Muscle of arm (tissue), 14 donors: ENCODE measurements at places on chromosomes 1 and 21.

DNA sequence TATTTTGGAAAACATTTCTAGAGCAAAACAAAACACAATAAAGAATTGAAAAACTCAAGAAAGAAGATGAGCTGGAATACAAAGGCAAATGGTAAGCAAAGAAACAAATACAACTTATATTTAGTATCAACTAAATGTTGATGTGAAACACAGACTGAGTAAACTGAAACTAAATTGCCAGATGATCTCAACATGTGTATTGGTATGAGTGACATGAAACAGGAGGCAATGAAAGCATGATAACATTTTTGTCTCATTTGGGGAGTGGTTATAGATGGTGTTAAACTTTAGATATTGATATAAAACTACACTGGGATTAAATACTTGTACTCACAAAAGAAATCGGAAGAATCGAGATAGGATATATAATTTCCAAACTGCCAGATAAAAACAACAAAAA lies 805.6 kb upstream of the CXADR start:
- DNase-seq, result no peak

DNA sequence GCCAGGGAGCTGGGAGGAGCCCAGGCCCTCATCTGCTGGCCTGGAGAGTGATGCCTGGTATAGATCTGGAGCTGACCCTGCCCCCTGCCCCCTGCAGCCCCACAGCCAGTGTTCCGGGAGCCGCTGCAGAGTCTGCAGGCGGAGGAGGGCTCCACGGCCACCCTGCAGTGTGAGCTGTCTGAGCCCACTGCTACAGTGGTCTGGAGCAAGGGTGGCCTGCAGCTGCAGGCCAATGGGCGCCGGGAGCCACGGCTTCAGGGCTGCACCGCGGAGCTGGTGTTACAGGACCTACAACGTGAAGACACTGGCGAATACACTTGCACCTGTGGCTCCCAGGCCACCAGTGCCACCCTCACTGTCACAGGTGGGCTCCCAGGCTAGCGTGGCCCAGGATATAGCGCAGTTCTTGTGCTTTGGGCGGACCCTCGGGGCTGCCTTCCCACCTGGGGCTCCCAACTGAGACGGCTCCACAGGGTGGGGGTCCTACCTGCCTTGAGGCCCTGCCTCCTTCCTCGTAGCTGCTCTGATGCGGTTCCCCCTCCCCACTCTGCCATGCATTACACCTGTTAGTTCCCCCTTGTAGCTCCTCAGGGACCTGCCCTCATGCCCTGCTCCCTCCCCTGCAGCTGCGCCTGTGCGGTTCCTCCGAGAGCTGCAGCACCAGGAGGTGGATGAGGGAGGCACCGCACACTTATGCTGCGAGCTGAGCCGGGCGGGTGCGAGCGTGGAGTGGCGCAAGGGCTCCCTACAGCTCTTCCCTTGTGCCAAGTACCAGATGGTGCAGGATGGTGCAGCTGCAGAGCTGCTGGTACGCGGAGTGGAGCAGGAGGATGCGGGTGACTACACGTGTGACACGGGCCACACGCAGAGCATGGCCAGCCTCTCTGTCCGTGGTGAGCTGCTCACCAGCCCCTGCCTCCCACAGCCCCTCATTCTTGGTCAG lies 98.7 kb downstream of the OBSCN start:
- no peak for DNase-seq

DNA sequence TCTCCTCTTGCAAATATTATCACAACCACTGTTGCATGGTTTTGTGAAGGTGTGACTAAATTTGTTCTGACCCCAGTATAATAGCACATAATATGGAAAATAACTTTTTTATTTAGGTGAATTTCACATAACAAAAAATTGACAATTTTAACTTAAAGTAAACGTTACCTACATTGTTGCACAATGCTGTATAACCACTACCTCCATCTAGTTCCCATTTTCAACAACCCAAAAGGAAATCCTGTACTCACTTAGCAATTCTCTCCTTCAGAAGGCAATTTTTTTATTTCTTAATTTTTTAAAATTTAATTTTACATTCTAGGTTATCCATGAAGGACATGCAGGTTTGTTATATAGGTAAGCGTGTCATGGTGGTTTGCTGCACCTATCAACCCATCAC lies 95.2 kb downstream of the KCNJ6 start:
- DNase-seq, result no peak

DNA sequence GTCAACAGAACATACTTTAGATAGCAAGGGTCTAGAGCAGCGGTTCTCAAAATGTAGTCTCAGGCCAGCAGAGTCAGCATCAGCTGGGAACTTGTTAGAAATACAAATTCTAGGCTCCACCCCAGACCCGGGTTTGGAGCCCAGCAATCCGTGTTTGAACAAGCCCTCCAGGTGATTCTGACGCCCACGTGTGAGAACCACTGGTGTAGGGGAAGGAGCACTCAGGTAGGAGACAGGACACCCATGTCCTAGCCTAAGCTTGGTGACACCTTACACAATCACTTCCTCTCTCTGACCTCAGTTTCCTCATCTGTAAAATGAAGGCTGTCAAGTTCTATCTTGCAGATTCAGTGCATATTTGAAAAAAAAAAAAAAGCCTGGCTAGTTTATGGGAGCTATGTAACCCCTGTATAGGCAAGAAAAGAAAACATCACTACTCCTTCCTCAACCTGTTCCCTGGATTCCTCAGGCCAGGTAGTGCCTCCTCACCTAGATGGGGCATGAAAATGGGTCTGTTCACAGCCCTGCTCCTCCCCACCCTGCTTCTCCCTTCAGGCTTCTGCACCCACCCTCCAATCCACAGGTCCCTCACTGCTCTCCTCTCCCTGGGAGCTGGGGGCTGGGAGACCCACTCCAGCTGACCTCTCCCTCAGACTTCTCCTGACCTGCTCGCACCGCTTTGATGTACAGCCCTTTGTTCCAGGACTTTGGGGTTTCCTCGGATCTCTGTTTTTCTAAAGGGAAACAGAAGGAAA lies 7.1 kb upstream of the PHLDA3 start:
- no peak for DNase-seq

- no peak for DNase-seq
Measured at GRCh38 chr1:77283701-77284425, 2.0 kb downstream of the AK5 start.

DNA sequence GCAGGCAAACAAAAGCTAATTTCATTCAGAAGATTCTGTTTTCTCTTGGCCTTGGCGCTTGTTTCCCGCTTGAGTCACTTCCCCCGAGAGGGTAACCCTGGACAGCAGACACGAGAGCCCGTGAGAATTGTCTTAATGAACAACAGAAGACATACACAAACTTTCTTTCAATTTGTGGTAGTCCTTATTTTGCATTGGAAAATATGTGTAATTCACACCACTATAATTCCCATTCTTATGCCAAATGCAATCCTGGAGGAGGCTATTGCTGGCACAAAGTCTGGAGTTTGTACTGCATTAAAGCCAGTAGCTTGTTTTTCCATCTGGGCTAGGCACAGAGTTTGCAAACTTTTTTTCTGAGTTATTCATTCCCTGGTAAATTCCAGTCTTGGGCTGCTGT lies 109.8 kb upstream of the IVNS1ABP start:
- peak; percentile 82 for DNase-seq

GRCh38 chr1:107941531-107941930 lies 23.4 kb downstream of the VAV3 start:
- DNase-seq, result no peak

DNA sequence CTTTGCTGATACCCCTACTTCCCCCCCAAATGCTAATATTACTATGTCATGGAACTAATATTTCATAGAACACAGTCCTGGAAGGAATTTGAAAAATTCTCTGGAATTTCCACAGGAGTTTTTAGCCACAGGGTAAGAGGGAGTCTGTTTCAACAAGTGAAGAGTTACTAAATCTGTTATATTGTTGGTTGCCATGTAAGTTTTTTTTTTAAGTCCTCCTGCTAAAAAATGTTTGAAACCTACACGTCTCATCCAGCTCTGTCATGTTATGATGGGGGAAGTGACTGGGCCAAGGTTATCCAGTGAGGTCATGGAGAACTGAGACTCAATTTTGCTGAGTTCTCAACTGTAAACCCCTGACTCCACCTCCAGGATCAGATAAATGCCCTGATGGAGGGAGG lies 60.8 kb upstream of the USP24 start:
- DNase-seq, result no peak

DNA sequence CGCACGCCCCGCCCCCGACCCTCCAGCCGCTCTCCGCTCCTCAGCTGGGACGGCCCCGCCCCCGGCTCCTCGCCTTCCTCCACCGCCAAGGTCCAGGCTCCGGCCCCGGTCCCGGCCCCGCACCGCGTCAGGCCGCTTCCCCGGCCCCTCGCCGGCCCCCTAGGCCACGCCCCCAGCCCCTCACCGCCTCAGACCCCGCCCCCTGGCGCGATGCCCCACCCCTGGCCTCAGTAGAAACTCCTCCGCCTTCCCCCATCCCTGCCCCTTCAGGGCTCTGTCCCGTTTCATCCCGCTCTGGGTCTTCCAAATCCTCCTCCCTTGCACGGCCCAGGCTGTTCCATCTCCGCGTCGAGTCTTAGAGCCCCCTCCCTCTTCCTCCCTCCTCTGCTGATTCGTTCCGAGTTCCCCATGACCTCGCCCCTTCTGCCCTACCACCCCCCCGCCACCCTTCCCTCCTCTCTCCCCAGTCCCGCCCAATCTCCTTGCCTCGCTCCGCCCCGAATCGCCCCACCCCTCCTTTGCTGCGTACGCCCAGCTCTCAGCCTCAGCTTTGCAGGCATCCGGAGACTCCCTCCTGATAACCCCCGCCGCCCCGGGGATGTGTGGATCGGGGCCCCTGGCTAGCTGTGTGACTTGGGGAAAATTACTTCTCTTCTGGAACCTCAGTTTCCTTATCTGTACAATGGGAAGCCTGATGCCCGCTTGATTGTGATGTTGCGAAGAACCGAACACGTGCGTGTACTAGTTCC lies 448 bp upstream of the ASAP3 start:
- peak; percentile 94 for DNase-seq

GRCh38 chr1:102174259-102174863 lies 177.6 kb upstream of the OLFM3 start:
- no peak for DNase-seq

GRCh38 chr1:66778969-66779368 lies 22.1 kb downstream of the INSL5 start:
- DNase-seq, result no peak

GRCh38 chr1:147505568-147505967 lies 35.7 kb upstream of the BCL9 start:
- no peak for DNase-seq

DNA sequence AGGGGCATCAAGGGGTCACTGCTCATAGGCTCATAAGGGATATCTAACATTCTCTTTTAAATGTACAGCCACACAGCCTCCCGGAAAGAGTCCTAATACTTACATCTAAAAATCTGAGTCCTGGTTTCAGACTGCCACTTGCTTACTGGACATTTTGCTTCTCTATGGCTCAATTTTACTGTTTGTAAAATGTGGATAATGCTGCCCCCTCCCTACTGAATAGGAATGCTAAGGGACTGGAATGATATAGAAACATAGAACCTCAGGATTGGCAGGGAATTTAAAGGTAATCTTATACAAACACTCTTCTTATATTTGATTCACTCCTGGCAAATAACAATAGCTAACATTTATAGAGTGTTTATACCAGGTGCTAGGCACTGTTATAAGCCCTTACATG lies 910 bp upstream of the TNR start:
- DNase-seq, result no peak

DNA sequence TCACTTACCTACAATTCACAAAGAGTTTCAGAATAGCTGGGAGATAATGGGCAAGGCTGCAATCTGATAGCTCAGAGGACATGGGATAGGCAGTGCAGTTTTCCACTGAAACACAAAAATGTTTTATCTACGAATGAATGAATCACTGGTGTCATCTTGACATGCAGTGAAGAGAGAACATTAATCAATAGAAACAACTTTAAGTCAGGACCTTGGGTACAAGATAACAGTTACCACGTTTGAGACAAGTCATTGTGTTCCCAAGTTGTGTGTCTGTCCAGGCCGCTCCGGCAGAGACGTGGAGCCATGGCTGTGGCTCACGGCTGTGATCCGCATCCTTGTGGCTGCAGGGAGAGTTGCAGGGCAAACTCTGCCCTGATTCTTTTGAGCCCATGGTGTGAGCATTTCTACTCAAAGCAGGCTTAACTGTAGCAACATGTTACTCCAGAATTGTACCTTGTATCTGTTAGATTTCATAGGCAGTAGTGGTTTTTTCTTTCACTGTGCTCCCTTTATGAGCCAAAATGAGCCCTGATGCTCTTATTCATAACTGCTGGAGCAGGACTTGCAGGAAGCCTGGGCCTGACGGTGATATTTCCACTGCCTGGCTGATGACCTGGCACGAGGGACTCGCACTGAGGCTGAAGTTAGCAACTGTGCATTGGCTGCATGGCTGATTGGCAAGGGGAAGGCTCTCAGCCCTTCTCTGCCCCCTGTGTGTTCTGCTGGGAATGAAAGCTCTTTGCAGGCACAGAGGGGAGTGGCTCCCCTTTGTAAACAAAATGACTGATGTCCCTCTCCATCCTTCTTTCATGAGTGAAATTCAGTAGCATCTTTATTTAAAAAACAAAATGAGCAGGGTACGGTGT lies 465.2 kb downstream of the AJAP1 start:
- DNase-seq, result no peak

GRCh38 chr1:82371844-82372498 lies 571.2 kb downstream of the ADGRL2 start:
- DNase-seq, result no peak

DNA sequence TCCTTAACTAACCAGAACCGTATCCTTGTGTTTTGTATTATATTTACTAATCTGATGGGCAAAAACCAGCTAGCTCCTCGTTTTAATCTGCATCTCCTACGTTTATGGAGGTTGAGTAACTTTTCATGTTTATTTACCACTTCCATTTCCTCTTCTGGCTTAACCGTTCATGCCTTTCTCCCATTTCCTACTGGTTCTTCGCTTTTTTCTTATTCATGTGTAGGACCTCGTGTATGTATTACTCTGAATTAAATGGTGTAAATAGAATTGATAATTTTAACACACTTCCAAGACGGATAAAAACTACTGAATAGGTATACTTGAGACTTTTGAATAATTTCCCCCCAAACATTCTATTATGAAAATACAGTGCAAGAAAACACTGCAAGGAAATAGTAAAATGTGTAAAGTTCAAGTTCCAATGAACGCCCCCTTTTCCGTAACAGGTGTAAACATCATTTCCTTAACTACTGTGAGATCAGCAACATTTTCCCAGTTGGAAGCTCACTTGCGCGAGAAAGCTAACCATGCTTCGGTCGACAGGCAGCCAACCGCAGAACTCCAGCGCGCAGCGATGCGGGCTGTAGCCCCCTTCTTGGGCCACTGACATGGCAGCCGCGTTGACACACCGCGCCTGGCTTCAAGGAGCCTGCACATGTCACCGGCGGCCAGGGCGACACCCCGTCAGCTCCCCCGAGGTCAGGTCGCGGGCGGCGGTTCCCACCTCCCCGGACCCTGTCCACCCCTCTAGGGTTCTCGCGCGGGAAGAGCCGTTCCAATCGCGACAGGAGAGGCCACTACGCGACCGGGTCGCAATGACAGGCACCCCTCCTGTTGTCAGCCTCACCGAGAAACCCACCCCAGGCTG lies 816 bp downstream of the EDEM3 start:
- peak; percentile 44 for DNase-seq
